Natural killer cell treated with Interleukin-12 subunit alpha and Interleukin-12 subunit beta and Interleukin-15 and Interleukin-18, amount 100 ng/mL, for 72 hours (primary cell): ENCODE measurements at places on chromosomes 6 and 20. TPM values are rescaled to one million over a fixed set of nuclear protein-coding genes. Genes with fewer than 3 reads are reported as not detected.

ADGB gene
- total RNA-seq = not detected

DNA sequence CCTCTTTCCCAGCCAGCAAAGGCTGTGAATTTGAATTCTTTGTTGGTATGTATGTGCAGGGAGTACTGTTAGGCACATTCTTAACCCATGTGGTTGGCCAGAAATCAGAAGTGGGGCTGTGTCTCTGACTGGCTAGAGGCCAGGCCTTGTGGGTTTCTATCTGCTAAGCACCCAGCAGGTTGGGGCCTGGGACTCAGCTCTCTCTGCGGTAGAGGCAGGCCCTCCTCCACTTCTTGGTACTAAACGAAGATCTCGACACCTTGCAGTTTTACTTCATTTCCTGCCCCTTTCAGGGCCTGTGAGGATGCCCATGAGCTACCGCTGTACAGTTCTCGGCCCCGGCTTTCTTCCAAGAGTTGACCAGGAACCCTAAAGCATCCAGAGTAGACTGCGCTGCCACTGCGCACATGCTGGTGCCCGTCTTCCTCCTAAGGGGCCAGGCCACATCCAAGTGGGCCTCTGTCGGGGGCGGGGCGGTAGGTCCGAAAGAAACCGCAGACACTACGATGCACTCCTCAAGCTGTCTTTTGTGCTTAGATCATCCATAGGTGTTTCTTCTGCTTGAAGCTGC is 51.1 kb downstream of the TCP11 start:
- no peak overlapping the region for H3K4me3 ChIP-seq
- H3K36me3 ChIP-seq = no peaks in the 10 kb centered on the region
- H3K27me3 ChIP-seq = no peaks in the 10 kb centered on the region
- no peak overlapping the region for H3K27ac ChIP-seq

- no peak overlapping the region for H3K4me3 ChIP-seq
- H3K27ac ChIP-seq = no peak overlapping the region
- peaks cover 18% of the 10 kb centered on the region for H3K4me1 ChIP-seq
- no peak for DNase-seq
- no peaks in the 10 kb centered on the region for H3K36me3 ChIP-seq
Measured at GRCh38 chr6:3318821-3319540, 60.2 kb downstream of the PSMG4 start.

GRCh38 chr6:170176136-170176897 is 114.6 kb downstream of the DLL1 start:
- no peak for DNase-seq
- H3K27me3 ChIP-seq = peaks cover 33% of the 10 kb centered on the region
- H3K36me3 ChIP-seq = peaks cover 8% of the 10 kb centered on the region
- no peak overlapping the region for H3K4me3 ChIP-seq
- H3K27ac ChIP-seq = peak overlapping the region; percentile 90

GRCh38 chr6:81876971-81877370 is 124.5 kb upstream of the TENT5A start:
- no peaks in the 10 kb centered on the region for H3K4me1 ChIP-seq
- H3K36me3 ChIP-seq = peaks cover 7% of the 10 kb centered on the region
- no peak for DNase-seq
- H3K27ac ChIP-seq = no peak overlapping the region
- H3K4me3 ChIP-seq = no peak overlapping the region

DNA sequence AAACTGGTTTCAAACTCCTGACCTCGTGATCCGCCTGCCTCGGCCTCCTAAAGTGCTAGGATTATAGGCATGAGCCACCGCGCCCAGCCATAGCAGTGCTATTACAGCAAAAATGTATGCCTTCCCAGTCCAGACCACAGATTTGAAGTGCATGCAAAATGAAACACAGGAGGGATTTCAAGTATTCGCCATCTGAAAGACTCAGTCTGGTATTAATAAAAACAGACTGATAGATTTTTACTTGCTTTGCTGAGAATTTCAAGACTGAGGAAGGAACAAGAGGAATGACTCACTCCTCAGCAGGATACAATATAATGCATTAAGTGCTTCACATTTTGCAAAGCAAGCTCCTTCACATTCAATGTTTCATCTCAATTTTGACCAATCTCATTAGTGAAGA is 134.9 kb downstream of the TMEM200A start:
- H3K27ac ChIP-seq = no peak overlapping the region
- H3K27me3 ChIP-seq = no peaks in the 10 kb centered on the region

DNA sequence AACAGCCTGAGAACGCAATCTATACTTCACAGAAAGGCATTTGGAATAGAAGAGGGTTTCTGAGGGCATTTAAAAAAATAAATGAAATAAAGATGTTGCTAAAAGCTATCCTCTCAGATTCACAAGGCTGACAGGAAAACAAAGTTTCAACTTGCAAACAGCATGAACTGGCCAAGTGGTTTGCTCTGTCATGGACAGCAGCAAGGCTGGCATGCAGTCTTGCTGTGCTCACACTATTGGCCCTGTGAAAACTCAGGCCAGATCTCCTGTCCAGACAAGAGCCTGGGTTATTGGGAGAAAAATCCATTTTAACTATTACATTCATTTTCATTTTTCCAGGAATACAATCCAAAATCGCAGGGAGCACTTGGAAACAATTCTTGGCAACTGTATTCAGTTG is 506.2 kb upstream of the SLC35B3 start:
- H3K36me3 ChIP-seq = no peaks in the 10 kb centered on the region
- H3K27me3 ChIP-seq = no peaks in the 10 kb centered on the region
- DNase-seq = no peak
- no peak overlapping the region for H3K27ac ChIP-seq
